ENCODE measurements at places on chromosomes 6 and 20. TPM values are rescaled to one million over a fixed set of nuclear protein-coding genes. Genes with fewer than 3 reads are reported as not detected.

Gene CST9L
- total RNA-seq, result not detected

DNA sequence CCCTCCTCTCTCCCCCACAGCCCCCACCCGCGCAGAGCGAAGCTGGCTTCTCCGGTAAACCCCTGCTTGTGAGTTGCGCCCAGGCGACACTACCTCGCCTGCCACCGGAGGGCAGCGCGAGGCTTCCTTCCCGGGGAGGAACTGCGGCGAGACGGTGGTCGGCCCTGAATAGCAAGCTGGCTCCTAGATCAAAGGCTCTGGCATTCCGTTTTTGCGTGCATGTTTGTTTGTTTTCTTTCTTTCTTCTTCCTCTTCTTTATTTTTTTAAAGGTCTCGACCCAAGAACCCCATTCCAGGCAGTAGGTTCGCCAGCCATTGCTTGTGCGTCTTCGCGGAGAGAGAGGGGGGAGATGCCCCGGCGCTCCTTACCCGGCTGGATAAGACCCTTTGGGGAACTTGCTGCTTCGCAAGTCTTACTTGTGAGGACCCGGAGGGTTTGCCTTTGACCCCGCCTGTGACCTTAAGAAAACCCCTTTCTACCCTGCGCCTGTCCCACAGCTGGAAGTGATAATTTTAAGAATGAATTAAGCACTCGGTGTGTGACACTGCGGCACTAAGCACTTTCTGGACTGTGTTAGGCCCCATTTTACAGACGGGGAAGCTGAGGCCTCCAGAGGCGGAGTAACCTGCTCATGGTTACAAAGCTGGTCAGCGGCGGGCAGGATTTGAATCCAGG lies 92.7 kb upstream of the SIRPA start:
- DNase-seq, result peak; percentile 65

Gene RAET1L
- not detected for total RNA-seq

GRCh38 chr6:34484899-34485298 lies 19.0 kb downstream of the PACSIN1 start:
- DNase-seq, result no peak

GRCh38 chr6:138645976-138646640 lies 127.5 kb upstream of the CCDC28A start:
- DNase-seq, result no peak

Gene HLA-E
- 142 TPM for total RNA-seq

Gene TEAD3
- total RNA-seq, result 28.0 TPM

DNA sequence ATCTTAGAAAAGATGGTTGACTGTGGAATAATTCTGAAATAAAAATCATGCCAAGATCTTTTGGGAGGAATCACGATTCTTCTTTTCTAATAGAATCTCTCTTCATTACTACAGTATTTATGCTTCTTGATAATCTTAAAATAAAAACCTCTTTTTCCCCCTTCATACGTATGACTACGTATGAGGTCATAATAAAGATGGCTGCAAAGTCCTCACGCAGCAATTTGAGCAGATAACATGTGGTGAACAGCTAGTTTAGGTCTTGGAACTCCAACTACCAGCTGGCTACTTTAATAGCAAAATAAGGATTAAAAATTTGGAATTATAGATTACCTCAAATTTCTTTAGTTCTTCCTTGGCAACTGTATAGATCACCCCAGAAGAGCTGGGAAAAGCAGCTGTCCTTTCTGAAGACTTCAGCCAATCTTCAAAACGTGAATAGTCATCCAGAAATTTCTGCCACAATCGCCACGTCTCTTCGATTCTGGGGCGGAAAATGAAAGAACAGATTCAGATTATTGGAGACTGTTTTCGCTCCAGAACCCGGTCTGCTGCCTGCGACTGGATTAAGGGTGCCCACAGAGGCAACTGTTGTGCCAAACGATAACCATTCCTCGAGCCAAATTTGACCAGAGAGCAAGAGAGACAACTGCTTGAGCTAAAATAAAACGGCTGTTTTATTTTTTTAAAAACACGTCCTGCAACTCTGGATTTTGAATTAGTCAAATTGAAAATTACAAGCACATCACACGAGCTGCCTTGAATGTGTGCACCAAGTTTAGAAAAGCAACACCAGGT lies 347.3 kb downstream of the ESR1 start:
- DNase-seq, result no peak

Gene SEL1L2
- 1.4 TPM for total RNA-seq
